NCI-H446 treated with DMSO at 0.1 percent for 48 hours (cell line): ENCODE measurements at places on chromosomes 6 and 20.
A peak's percentile ranks its signal among the peaks of the same experiment; 100 is the strongest.

DNA sequence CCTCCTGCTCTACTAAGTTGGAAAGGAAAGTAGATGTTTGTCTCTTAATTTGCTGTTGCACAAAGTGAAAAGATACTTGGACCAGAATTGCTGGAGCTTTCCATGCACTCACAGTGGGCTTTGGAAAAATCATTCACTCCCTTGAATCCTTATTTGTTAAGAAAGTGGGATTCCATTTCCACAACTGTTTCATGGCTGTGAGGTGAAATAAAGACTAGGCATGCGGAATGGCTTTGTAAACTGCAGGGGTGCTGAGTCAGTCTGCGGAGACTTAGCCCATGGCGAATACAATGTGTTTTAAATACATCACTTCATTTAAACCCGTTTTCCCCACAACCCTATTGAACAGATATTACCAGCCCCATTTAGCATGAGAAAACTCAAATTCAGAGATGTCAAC is 36.8 kb upstream of the CLDN20 start:
- no peak for DNase-seq

DNA sequence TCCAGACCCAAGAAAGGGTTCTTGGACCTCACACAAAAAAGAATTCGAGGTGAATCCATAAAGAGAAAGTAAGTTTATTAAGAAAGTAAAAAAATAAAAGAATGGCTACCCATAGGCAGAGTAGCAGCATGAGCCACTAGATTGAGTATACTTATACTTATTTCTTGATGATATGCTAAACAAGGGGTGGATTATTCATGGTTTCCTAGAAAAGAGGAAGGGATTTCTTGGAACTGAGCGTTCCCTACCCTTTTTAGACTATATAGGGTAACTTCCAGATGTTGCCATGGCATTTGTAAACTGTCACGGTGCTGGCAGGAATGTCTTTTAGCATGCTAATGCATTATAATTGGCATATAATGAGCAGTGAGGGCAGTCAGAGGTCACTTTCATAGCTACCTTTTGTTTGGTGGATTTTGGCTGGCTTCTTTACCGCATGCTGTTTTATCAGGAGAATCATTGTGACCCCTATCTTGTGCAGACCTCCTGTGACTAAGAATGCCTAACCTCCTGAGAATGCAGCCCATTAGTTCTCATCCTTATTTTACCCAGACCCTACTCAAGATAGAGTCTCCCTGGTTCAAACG is 44.3 kb downstream of the TENT5A start:
- no peak for DNase-seq

DNA sequence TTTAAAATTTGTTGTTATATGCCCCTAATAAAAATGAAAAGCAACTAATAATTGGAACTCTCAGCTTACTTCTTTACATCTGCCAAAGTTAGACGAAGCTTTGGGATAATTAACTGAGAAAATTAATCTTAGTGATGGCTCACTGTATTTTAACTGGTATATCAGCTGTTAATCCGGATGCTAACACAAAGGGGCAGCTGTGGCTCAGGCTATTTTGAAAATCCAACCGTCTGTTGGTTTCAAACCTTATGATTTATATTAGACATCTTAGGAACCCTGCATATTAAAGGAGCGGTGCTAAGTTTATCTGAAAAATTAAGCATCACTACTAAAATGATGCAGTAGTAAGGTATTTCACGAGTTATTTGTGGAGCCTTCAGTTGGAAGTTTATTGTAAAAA is 96.6 kb downstream of the AKAP7 start:
- no peak for DNase-seq

DNA sequence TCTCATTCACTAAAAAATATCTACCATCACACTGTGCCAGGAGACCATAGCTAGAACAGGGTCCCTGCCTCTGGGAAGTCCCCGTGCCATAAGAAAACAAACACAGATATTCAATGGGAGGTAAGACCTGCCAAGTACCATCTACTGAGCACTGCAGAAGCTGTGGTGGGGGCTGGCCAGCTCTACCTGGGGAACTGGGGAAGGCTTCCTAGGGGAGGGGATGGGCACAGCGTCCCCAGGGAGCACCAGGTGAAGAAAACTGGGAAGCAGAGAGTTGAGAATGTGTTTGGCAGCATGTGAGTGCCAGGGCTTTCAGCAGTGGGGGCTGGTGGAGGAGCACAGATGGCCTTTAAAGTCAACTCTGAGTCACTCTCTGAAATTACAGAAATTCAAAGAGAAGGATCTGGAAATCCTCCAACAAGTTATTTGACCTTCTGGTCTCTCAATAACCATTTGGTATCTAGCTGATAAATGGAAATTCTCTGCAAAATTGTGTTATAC is 85.2 kb downstream of the SHLD1 start:
- peak; percentile 96 for DNase-seq

GRCh38 chr20:21102603-21103311 is 3.4 kb downstream of the LINC00237 start:
- no peak for DNase-seq

GRCh38 chr6:160965893-160966292 is 25.7 kb upstream of the MAP3K4 start:
- no peak for DNase-seq

DNA sequence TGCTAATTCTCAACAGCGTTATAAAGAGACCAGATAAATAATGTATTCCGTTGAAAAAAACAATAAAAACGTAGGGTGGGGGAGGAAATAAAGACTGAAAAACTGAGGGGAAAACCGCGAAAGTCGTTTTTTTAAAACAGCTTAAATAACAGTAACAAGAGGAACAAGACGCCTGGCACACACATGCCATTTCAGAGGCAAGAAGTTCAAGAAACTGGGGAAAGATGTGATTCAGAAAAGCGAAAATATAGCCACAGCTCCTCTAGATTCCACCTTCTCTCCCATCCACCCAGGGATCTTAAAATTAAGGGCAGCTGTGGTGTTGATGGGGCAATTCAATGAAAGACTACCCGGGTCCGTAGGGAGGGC is 1.3 kb downstream of the EPB41L2 start:
- DNase-seq = no peak

GRCh38 chr6:31900917-31901414 is 920 bp downstream of the ZBTB12 start:
- no peak for DNase-seq
